ENCODE measurements at places on chromosomes 3 and 15.

DNA sequence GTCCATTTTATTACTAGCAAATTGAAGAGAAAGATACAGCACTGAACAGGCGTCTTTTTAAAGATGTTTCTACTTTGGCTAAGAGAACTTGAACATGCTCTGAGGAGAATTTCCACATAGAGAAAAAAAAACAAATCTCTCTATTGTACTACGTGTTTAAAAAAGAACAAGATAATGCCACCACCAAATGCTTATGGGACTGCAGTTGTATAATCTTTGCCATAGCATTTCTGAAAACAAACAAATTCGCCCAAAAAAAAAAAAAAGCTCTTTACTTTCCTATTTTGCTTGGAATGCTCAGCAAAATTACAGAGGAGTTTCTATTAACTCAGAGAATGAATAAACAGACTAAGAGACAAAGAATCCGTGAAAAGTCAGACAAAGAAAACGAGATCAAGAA lies 114.2 kb downstream of the CNTN3 start:
- DNase-seq = no peak

- no peak for DNase-seq
These were observed at the start of gene TLR9 for GRCh38 chr3:52225452-52226228. Gene TLR9 (minus strand): TSS chr3:52225645. CDS start chr3:52225529, 116 bp downstream.

DNA sequence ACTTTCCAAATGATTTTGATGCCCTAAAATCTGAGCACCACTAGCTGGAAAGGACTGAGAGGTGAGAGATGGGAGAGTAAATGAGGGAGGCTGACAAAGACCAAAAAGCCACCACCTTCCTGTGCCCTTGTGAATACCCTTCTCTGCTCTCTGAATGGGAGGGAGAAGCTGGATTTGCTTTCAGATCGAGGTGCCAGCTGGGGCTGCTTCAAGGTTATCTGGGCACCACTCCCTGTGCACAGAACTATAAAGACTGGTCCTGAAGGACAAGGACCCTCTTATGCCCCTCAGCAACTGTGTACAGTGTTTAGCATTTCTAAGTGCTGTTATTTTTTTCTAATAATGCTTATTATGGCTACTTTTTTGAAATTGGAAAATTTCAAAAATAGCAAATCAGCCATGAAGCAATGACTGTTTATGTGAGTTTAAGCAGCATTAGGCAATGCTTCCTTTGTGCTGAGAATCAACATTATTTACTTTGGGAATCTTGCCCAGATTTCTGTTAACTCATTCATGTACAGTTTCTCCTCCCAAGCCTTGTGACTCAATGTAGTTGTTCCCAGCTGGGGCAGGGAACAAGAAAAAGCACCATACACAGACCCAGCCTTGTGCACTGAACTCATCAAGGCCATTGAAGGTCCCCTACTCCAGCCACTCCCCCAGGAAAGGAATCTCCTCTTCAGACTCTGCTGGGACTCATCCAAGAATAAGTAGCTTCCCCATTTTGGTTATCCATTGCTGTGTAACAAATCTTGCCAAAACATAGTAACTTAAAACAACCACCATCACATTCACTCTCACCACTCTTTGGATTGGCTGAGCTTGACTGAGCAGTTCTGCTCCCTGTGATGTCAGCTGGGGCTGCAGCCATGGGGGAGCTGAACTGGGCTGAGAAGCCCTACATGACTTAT lies 37.3 kb upstream of the CDV3 start:
- no peak for DNase-seq

GRCh38 chr3:27138562-27138961 lies 230.6 kb downstream of the NEK10 start:
- no peak for DNase-seq

GRCh38 chr15:61702224-61703020 lies 357.8 kb downstream of the VPS13C start:
- no peak for DNase-seq

- no peak for DNase-seq
These were observed 126.2 kb upstream of the BHLHE40 start for GRCh38 chr3:4852780-4853748.

DNA sequence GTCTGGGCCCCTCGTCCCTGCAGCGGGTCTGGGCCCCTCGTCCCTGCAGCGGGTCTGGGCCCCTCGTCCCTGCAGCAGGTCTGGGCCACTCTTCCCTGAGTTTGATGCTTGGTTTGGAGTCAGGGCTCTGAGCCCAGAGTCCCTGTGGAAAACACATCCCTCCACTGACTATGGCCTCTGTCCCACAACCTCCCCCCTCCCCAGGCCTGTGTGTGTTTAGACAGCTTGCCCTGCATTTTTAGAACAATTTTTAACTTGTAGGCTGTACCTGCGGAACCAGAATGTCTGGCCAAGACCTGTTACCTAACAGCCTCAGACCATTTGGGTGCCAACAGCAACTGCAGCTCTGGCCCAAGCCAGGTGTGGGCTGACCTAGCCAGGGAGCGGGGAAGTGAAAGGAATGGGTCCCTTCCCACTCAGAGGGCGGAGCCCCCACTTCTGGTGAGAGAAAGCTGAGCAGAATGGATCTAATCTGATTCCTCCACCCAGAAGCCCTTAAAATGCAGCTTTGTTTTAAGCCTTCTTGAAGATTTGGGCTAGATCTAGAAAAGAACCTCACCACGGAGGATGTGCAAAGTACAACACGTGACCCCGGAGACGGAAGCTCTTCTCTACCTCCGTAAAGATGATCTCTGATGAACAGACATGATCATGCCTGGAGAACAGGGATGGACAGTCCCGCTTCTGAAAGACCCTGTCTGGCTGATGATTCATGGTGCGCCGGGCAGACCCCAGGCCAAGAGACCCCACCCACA lies 60.5 kb upstream of the TFRC start:
- DNase-seq = no peak

GRCh38 chr3:53122933-53123305 lies 7.3 kb downstream of the RFT1 start:
- no peak for DNase-seq

DNA sequence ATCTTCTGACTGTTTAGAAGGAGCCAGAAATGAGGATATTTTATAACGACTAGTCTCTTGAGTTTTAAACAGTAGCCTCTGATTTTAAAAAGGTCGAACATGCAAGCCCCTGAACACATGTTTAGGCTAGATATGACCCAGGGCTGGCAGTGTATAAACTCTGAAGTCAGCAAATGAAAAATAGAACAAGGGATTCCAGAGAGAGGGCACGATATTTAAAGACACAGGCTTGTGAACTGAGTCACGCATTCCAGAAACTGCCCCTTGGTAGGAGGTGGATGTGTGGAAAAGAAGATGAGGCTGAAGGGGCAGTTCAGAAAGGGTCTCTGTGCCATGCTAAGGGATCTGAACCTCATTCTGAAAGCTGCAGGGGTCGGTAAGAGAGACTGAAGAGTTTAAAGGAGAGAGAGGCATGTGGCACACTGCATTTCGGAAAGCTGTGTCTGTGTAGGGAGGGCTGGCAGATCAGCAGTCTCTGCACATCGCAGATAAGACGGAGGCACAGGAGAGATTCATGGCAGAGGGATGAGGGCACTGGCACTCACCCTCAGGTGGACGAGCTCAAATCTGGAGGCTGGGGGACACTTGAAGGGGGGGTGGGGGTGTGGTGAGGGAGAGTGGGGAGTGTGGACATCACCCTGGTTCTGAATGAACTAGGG lies 22.1 kb downstream of the ST8SIA2 start:
- DNase-seq = no peak

GRCh38 chr15:92870010-92870591 lies 30.0 kb upstream of the CHD2 start:
- no peak for DNase-seq

- DNase-seq = no peak
These were observed 203.0 kb upstream of the PDZRN3 start for GRCh38 chr3:73827725-73828211.

GRCh38 chr15:32840507-32841245 lies 122.9 kb downstream of the GREM1 start:
- no peak for DNase-seq

GRCh38 chr15:52085299-52085698 lies 27.3 kb downstream of the BCL2L10 start:
- DNase-seq = no peak

DNA sequence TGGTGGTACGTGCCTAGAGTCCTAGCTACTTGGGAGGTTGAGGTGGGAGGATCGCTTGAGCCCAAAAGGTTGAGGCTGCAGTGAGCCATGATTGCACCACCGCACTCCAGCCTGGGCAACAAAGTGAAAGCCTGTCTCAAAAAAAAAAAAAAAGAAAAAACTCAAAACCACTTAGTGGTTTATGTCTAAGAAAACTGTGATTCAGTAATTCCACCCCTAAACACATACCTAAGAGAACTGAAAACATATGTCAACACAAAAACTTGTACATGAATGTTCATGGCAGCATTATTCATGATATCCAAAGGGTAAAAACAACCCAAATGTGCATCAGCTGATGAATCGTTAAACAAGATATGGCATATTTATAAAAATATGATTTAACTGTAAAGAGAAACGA lies 14.3 kb downstream of the SPG21 start:
- no peak for DNase-seq

GRCh38 chr15:78341057-78341987 lies 1.2 kb downstream of the CRABP1 start:
- no peak for DNase-seq

DNA sequence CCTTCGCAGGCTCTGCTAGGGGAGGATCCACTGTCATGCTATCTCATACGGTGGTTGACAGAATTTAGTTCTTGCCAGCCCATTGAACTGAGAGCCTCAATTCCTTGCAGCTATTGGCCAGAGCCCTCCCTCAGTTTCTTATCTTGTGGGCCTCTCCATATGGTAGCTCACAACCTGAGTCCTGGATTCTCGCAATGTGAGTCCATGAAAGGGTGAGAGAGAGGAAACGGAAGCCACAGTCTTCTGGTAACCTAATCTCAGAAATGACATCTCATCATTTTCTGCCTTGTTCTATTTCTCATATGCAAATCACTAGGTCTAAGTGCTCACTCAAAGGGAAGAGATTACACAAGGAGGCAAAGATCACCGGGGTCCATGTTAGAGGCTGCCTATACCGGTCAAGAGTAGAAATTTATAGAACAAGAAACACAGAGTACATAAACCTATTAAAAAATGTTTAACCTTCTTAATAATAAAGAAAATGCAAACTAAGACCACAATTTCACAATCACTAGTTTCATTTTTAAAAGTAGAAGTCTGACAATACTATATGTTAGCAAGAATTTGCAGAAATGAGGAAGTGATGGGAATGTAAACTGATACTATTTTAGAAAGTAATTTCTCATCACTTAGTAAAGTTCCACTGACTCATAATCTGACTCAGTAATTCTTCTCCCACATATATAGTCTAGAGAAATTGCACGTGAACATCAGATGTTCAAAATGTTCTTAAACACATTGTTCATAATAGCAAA lies 378.4 kb upstream of the AGTR1 start:
- DNase-seq = no peak

- peak; percentile 59 for DNase-seq
These were observed 41.2 kb upstream of the UBE2Q2 start for GRCh38 chr15:75801859-75802593.

GRCh38 chr3:1179146-1179545 lies 86.3 kb downstream of the CNTN6 start:
- no peak for DNase-seq

DNA sequence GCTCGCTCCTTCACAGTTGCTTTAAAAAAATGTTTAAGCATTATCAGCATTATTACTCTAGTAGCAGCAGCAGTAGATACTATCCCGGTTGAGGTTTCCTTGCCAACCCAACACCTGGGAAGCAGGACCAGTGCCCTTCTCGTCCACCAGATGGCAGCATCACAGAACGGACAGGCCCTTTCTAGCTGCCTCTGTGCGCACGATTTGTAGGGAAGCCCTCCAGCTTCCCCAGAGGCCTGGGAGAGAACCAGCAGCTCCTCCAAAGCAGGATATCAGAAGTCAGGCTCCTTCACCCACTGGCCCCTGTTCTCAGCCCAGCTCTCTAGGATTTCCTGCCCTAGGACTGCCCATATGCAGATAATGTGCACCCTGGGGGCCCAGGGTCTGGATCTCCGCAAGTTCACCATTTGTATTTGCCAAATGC lies 16.8 kb upstream of the ESYT3 start:
- peak; percentile 27 for DNase-seq

DNA sequence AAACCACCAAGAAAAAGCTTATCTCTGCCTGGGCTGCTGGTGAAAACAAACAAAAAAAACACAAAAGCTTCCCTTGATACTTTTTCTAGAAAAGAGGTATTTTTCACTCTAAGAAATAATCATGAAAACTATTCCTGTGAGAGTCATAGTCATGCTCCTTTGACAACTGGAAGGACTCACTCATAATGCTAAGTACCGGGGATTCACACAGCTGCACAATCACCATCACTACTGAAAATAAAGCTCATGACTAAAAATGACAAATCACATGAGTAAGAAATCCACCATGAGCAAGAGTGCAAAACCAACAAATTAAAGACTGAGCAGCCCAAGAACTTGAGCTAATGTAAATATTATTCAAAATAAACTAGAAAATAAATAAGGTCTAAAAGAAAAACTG lies 10.6 kb upstream of the POU1F1 start:
- no peak for DNase-seq

DNA sequence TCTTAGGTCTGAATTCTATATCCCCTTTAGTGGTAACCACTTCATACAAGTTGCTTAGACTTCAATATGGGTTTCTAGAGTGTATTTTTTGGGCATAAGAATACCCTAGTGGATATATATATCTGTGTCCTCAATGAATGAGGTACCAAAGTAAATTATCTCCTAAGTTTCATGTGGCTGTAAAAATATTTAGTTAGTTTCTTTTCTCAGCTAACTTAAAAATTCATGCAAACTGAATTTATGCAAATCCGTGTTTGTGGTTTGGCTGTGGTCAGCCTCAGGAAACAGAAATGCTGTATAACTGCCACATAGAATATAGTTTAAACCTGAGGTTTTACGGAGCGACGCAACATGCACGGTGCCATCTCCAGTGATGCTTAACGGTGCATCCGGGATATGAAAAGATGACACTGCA lies 80.3 kb downstream of the PEX5L start:
- DNase-seq = no peak

GRCh38 chr3:23076437-23076836 lies 126.7 kb upstream of the UBE2E2 start:
- DNase-seq = no peak

GRCh38 chr3:123658118-123658851 lies 73.4 kb upstream of the HACD2 start:
- DNase-seq = no peak

DNA sequence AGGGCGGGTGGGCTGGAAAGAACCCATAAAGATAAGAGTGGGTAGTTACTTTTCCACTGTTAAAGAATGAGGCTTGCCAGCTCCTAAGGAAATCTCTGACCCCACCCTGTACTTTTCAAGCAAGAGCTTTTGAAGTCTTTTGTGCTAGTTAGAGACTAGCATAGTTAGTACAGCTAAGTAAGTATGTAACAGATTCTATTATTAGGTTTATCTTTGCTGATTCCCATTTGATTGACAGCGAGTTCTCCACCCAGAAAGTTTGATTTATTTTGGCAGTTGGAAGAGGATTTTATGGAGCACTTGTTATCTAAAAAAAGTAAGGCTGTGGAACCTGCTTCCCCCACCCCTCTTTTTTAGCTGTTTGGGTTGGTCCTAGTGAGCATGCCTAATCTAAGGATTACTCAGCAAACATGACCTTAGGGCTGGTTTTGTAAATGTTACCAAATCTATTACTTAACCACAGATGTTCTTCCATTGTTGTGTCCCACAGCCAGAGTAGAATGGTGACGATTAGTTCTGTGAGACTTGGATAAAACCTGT lies 57.6 kb downstream of the FNDC3B start:
- DNase-seq = no peak
